Progenitor cell of endocrine pancreas (in vitro differentiated cells): ENCODE measurements at places on chromosomes 13 and 19.

DNA sequence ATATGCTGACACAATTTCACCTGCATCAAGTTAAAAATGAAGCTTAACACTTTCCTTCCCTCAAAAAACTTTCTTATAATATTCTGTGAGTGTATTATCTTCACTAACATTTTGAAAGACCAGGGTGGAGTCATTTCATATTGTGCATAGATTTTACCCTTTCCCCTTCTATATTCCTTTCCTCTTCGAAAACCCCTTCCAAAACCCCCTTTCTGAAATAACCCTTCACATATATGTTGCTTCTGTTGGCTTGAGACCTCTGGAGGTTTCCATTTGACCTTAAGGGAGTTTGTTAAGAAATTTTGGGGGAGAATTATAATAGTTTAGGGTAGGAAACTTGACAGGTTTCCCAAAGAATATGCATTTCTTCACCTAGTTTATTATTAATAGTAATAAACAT, 489.6 kb upstream of the MIR17HG start:
- DNase-seq, result no peak

DNA sequence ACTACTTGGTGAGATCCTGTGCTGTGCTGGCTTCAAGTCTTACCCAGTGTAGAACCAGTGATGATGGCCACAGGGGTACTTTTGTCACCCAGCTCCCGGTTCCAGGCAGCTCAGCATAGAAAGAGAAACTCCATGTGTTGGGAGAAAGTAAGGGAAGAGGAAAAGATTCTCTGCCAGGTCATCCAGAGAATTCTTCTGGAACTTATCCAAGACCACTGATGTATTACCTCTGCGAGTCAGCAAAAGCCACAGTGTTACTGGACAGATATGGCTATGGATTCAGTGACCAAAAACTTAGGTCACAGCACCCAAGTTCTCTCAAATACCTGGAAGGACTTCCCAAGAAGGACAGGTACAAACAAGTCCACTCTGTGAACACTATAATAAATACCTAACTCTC, 399.5 kb upstream of the MIR17HG start:
- no peak for DNase-seq

GRCh38 chr13:40920826-40921225, 98.3 kb downstream of the ELF1 start:
- no peak for DNase-seq

GRCh38 chr13:51818781-51819511, 15.0 kb upstream of the DHRS12 start:
- DNase-seq, result no peak

- DNase-seq, result no peak
These were observed 22.2 kb downstream of the NFIX start for GRCh38 chr19:13017306-13018034.

- no peak for DNase-seq
These were observed 115.3 kb downstream of the TBC1D4 start for GRCh38 chr13:75366380-75367280.

DNA sequence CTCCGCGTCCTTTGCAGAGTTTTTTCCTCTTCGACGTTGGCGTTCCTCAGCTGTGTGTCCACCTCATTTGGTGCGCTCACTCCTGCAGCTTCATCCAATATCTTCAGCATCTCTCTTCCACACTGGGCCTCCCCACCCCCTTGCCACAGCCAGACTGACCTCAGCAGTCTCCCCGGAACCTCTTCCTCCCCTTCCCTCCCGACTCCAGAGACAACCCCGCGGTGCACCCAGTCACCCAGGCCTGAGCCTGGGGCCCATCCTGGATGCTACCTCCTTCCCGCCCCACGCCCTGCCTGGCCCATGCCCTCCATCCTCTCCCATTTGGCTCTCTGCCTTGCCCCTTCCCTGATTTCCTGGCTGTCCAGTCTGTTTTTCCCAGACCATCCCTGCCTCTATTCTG, 8.1 kb upstream of the C5AR2 start:
- DNase-seq, result no peak

GRCh38 chr13:26946684-26947343, 186.2 kb upstream of the GPR12 start:
- no peak for DNase-seq

DNA sequence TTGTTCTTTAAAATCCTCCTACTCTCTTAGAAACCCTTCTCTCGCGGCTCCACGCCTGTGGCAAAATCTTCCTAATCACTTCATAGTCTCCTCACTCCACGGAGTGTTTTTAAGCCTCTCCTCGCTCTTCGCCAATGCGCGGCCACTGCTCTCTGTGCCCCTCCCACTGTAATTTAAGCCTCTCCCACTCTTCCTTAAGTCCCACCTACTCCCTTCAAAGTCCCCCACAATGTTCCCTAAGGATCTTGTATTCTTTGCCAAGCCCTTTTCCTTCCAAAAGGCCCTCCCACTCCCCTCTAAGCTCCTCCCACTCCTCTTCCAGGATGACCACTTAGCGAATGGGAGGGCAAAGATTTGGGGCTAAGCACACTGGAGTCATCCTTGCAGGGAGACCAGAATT, 1.3 kb downstream of the FIZ1 start:
- no peak for DNase-seq

GRCh38 chr13:48402325-48402932, 10.5 kb downstream of the LPAR6 start:
- DNase-seq, result no peak

GRCh38 chr13:113309473-113309872, 12.4 kb downstream of the LAMP1 start:
- DNase-seq, result no peak

GRCh38 chr13:50156561-50157127, 141.4 kb downstream of the KCNRG start:
- no peak for DNase-seq

- DNase-seq, result no peak
These were observed 20.8 kb upstream of the CASP14 start for GRCh38 chr19:15028490-15028889.

DNA sequence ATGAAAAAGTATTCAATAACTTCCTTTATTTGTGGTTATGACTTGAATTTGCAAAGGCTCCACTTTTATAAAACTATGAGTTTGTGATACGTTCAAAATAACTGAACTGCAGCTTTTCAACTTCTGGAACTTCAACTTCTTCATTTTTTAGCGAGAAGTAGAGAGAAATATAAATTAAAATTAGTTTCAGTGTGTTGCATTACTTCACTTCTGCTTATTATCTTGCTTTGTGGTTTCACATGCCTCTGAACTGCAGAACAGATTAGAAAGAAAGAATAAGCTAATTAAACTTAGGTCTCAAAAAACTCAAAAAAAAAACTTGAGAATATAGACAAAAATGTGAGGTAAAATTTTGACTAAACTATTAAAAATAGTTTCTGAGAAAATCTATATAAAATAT, 1073.4 kb downstream of the PCDH17 start:
- DNase-seq, result no peak

GRCh38 chr19:38693380-38694223, 46.2 kb downstream of the ACTN4 start:
- peak; percentile 60 for DNase-seq

DNA sequence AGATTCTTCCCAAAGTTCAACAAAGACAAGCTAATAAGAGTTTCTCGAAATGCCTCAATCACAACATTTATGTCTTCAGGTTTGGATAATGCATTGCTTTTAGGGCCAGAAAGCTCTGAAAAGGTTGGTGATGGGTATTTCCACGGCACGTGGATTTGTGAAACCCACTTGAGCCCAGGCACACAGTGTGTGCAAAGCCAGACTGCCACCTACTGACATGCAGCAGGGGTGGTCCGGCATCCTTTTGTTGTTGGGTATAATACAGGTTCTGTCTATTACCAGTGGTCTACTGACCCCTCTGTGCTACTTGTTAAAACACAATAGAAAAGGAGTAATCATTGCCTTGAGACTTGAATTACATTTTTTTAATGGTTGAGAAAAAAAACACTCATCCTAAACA, 225.6 kb downstream of the RAP2A start:
- no peak for DNase-seq

DNA sequence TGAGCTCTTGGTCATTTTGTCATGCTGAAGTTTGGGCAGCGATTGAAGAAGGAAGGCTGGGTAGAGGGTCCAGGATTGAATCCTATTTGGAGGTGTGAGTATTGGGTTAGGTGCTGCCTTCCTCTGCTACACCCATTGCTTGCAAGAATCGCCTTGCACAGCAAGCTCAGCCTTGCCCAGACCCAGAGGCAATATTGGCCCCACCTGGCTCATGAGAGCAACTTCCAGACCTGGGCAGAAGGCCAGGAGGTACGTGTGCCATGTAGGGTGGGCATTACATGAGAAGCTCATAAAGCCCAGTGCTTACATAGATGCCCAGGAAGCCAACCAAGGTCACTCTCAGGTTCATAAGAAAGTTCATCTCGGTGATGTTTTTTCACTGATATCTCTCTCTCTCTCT, 718.0 kb downstream of the EFNB2 start:
- DNase-seq, result no peak

- no peak for DNase-seq
These were observed 403.0 kb downstream of the LMO7 start for GRCh38 chr13:76038920-76039716.

DNA sequence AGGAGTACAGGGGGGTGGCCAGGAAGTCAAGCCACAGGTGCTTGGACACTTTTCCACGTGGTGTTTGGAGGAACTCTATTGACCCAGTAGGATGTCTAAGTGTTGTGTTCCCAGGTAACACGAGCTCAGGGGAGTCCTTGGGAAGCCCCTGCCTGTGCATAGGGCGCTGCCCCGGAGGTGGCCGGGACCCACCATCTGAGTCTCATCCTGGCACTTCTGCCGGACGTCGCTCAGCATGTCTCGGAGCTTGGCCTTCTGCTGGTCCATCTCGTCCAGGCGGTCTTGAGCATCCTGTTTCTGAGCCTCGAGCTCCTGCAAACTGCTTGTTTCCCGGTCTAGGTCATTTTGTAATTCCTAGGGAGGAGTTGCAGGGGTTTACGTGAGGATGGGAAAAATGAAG, 67.4 kb downstream of the EPS15L1 start:
- DNase-seq, result no peak

GRCh38 chr13:94646904-94647303, 45.2 kb downstream of the GPR180 start:
- DNase-seq, result no peak

- peak; percentile 86 for DNase-seq
These were observed 14.0 kb upstream of the ATP8B3 start for GRCh38 chr19:1825909-1826556.

- no peak for DNase-seq
These were observed 26.6 kb upstream of the OR10H1 start for GRCh38 chr19:15841875-15842569.

DNA sequence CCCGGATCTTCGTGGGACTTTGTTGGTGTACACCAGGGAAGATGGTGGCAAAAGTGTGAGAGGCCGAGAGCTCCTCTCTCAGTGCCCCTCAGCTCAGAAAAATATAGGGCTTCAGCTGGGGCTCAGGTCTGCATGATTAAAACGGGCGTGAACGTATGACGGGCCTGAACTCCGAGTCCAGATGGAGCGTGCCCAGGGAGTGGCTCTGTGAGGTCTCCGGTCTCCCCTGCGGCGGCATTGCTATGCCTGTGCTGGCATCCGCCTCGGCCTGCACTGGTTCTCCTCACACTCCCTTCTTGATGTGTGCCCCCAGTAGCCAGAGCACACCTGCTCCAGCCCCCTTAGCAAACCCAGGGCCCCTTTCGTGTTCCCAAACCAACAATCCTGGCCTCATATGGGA, 82.0 kb downstream of the TEX29 start:
- no peak for DNase-seq

DNA sequence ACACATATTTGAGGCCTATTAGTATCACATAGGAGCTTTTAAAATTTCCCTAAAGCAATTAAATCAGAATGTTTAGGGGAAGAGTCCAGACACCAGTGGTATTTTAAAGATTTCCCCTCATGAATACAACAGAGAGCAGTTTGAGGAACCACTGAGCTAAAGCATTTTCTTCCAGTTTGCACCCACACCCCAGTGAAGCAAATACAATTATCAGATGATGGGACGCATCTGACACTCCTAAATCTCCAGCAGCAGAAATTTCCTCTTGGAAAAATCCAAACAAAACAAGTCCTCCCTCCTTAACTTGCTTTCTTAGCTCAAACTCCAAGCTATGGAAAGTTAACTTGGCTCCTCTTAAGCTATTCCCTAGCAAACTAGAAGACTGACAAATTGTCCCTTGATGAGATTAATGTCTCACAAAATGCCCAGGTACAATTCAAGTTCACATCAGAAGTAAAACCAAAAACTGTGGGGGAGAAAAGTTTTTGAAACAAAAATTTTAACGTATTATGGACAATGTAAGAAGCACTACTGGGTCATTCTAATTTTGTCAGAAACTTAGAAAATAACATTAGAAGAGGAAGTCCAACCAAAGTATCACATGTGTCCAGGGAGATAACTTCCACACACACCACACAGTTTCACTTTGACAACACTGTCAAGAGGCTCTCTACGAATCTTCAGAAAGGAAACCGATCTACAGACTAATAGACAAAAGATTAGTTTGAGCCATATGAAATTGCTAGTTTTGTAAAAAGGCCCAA, 74.1 kb downstream of the ABCC4 start:
- no peak for DNase-seq

DNA sequence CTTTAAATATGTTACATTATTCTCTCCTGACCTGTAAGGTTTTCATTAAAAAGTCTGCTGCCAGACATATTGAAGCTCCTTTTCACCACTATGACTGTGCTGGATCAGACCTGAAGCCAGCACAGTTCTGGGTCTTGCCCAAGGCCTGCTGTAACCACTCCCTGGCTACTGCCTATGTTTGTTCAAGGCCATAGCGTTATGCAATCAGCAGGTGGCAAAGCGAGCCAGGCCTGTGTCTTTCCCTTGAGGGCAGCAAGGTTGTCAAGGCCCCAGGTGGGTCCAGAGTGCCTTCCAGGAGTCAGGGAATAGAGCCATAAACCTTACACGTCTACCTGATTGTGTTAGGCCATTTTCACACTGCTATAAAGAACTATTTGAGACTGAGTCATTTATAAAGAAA, 496.8 kb upstream of the PCDH9 start:
- DNase-seq, result no peak

GRCh38 chr13:36553491-36553890, 120.3 kb upstream of the SERTM1 start:
- DNase-seq, result no peak

GRCh38 chr13:113139577-113139976, 17.0 kb downstream of the F10 start:
- DNase-seq, result no peak

GRCh38 chr13:90171649-90172048, 1175.8 kb upstream of the MIR17HG start:
- no peak for DNase-seq

GRCh38 chr19:45074744-45075300, 1.5 kb downstream of the ZNF296 start:
- no peak for DNase-seq

- no peak for DNase-seq
These were observed 134.5 kb downstream of the PCDH9 start for GRCh38 chr13:67095621-67096020.

- DNase-seq, result no peak
These were observed 213.6 kb upstream of the CSNK1A1L start for GRCh38 chr13:37319031-37319443.
